Brain pericyte (primary cell): ENCODE measurements at places on chromosomes 1 and 21.

GRCh38 chr1:67020765-67021164 lies 33.2 kb downstream of the SLC35D1 start:
- no peak for DNase-seq

GRCh38 chr1:100077531-100077930 lies 55.2 kb downstream of the SASS6 start:
- peak; percentile 22 for DNase-seq

DNA sequence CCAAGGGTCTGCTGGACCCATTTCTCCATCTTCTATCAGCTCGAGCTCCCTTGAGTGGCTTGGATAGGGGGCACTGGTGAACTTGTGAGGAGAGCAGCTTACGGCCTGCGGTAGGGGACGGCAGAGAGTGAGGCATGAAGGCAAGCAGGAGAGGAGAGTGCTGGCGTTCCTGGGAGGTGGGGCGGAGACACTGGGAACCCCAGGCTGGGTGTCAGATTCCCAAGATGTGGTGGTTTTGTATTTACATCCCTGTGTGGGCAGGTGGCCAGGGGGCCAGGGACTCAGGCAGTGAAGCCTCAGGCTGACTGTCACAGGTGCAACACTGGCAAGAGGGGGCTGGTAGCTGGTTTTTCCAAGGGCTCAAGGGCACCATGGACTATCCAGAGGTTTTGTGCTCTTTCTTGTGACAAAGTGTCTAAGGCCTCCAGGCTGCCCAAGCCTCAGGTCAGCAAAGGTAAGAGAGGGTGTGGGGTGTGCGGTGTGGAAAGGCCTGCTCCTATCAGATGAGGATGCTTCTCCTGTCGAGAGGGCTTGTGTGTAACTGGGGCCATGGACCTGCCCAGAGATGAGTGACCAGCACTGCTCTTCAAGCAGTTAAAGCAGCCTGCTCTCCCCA lies 45.1 kb upstream of the ROR1 start:
- no peak for DNase-seq

- DNase-seq = no peak
These were observed 993 bp downstream of the PDZK1 start for GRCh38 chr1:145706086-145706664.

- DNase-seq = no peak
These were observed 118.3 kb downstream of the CNIH3 start for GRCh38 chr1:224734261-224734935.
